ENCODE measurements at places on chromosomes 7 and 10.

- DNase-seq, result peak; percentile 66
These were observed 96.7 kb upstream of the EFCAB10 start for GRCh38 chr7:105677817-105678573.

- no peak for DNase-seq
These were observed 70.1 kb upstream of the FAM204A start for GRCh38 chr10:118412132-118412760.

DNA sequence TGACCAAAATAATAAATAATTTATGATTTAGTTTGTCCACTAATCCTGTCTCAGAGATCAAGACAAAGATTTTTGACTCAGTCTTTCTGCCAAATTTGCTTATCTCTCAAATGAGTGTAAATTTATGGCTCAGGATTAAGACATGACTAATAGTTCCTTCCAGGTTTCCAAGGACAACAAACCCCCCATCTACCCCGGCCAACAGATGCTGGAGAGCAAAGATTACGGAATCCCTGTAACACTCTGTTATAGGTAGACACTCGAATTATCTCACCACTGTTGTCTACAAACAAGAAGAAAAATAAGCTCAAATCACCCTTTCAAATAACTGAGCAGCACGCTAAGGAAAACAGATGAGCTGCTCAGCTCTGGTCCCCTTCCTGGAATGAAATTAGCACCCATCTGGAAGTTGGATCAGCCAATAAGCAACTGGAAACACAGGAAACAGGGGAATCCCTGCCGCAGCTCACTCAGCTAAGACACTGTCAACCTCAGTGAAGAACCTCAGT is 56.8 kb upstream of the SVIL start:
- DNase-seq, result no peak

GRCh38 chr7:95102662-95103061 is 195.3 kb downstream of the PPP1R9A start:
- no peak for DNase-seq

DNA sequence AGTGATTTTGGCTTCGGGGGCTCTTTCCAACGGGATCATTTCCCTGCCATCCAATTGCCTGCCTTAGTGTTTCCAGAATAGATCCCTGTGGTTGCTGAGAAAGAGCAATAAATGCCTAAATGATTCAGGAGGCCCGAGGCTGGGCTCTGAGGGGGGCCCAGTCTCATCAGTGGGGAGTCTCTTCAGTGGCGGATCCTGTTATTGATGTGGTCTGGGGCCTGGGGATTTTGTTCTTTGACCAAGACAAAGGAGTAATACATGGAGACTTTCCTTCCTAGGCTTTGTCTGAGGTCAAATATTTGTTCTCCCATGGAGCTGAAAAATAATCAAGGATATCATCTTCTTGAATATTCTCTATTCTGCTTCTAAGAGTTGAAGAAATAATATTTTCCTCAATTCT is 40.8 kb downstream of the TAS2R41 start:
- no peak for DNase-seq

DNA sequence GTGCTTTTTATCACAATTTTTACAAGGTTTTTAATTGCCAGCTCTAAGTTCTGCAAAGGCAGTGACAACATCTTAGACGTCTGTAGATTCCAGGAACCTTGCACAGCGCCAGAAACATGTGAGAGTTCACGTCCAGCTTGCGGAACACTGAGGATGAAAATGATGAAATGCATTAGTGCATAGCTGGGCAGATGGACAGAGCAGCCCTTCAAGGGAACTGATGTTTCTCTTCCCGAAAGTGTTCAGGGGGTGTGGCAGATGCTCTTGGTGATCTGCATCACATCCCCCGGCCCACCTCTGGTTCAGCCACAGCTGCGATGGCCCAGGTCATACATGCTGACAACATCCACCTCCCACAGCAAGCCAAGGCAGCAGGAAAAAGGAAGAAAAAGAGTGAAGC is 40.9 kb downstream of the ITIH5 start:
- DNase-seq, result no peak

- DNase-seq, result no peak
These were observed 133.0 kb upstream of the TNS3 start for GRCh38 chr7:47714669-47715607.

GRCh38 chr7:118626739-118627138 is 402.2 kb downstream of the ANKRD7 start:
- DNase-seq, result no peak

DNA sequence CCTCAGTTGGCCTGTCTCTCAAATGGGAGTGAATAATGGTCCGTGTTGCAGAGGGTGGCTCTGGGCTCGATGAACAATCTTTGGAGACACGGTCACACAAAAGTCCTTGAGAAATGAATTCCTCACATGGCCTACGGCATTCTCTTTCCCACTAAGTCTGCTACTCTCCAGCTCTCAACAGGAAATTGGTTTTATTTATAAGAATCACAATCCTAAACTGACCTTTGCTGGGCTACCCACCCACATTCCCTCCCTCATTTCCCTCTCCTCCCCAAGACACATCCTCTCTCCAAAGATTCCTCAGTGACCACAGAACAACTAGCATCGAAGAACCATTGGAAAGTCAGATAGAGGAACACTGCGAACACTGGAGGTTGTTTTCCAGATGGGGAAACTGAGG is 4.7 kb downstream of the AFAP1L2 start:
- no peak for DNase-seq

DNA sequence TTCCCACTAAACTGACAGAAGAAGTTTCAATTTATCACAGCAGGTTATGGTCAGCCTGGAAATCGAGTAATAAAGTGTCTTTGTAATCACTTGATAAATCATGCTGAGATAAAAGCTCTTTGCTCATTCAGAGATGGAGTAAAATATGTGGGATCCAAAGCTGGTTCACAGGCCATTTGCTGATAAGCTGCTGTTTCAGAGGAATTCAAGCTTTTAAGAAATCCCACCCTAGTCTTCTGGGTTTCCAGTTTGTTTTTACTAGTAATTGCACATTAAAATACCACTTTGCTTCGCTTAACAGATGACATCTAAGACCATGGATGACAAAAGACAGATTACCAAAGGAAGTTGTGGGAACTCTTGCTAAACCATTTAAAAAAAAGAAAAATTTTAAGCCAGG is 37.4 kb upstream of the CDK6 start:
- no peak for DNase-seq

DNA sequence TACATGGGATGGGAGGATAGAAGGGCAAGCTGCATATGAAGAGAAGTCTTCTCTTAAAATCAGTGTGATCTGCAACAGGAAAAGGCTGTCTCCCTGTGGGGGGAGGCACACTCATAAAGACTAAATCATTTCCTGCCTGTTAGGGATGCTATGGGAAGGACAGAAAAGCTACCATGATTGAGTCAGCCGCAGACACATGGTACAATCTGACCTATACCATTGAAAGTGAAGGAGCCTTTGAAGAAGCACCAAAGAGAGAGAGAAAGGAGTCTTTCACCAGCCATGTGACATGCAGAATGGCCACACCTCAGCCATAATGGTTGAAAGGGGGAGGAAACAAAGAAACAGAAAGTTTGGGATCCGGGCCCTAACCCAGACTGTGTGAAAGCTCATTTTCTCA is 29.1 kb downstream of the NUDCD3 start:
- DNase-seq, result no peak

- DNase-seq, result no peak
These were observed 714.9 kb downstream of the KCNMA1 start for GRCh38 chr10:76922666-76923065.

DNA sequence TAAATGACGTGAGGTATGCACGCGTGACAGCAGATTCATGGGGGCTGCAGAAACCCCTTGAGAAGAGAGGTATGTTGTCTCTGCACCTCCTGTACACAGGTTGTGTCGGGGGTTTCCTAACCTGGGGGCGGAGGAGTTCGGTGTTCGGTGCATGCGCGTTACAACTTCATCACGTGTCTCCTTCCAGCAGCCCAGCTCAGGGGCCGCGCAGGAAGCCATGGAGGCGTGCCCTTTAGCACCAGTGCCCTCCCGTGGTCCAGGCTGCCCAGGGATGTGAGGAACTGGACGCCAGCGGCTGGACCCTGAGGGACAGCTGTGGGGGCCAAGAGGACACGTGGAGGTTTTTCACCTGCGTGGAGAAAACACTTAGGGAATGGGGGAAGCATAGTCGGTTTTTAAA is 186.4 kb downstream of the EBF3 start:
- DNase-seq, result no peak

DNA sequence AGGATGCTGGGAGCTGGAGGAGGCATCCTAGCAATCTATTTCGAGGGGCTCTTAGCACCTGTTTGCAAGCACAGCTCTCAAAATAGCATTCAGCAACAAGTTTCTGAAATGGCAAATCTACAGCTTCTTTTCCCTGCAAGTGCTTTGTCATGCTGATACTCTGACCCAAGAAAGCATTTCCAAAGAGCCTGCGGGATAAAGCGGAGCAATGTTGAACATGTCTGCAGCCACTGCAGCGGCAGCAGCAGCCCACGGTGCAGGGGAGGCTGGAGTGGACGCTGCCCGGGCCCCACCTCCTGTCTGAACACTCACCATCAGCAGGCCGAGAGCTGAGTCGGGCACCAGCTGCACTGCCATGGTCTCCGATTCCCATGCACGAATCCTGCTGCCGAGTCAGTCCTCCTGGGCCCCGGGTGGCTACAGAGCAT is 964 bp downstream of the FRMD4A start:
- DNase-seq, result no peak

- DNase-seq, result no peak
These were observed 872 bp upstream of the HMX2 start for GRCh38 chr10:123146894-123147634.

GRCh38 chr10:108052981-108053380 is 888.5 kb upstream of the SORCS1 start:
- DNase-seq, result no peak

DNA sequence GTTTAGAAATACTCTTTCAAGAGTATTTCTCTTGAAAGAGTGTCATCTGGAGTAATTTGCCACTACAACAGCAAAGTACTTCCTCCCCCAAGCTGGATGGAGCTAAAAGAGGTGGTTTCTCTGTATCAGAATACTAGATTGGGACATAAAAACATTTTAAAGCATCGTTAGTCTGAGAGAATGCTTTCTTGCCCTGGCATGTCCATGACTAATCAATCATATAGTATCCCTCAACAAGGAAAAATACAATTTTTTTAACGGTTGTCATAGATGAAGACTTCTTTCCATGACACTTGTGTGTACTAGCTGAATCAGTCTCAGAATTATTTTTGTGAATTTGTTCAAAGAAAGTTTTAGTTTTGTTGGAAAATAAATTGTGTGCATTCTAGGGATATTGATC is 237.9 kb downstream of the NEBL start:
- DNase-seq, result no peak

DNA sequence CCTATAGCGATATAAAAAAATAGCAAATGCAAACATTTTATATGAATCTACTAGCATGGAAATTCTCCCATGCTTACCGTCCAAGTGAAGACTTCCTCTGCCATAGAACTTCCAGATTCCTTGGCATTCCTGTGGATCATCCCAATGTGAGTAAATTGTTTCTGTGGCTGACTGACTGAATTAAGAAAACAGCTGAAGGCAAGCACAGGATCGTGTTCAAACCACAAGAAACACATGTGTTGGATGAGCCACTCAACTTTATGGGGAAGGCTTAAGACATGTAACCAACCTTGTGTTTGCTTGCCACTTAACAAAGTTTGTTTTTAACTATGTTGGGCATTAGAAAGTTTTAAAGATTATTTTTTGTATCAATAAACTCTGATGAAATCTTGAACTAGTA is 2.6 kb upstream of the MYPN start:
- no peak for DNase-seq

DNA sequence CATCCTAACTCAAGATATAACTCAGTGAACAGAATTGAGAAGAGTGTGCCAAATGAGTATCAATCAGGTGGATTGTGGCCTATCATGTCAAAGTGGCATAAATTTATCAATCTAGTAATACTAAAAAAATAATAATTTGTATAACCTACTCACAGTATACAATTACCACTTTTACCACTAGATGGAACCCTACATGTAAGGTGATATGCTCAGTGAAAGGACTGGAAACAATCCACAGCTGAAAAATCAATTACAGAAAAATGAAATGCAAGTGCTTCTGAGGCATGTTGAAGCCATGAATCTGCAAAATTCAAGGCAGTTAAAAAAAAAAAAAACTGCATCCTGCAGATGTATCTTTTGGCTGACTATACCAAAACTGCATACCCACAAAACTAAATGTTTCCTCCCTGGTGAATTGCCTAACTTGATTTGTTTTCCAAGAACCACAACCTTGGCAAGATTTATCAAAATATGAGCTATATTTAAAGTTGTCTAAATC is 13.9 kb downstream of the ARHGAP19 start:
- no peak for DNase-seq

DNA sequence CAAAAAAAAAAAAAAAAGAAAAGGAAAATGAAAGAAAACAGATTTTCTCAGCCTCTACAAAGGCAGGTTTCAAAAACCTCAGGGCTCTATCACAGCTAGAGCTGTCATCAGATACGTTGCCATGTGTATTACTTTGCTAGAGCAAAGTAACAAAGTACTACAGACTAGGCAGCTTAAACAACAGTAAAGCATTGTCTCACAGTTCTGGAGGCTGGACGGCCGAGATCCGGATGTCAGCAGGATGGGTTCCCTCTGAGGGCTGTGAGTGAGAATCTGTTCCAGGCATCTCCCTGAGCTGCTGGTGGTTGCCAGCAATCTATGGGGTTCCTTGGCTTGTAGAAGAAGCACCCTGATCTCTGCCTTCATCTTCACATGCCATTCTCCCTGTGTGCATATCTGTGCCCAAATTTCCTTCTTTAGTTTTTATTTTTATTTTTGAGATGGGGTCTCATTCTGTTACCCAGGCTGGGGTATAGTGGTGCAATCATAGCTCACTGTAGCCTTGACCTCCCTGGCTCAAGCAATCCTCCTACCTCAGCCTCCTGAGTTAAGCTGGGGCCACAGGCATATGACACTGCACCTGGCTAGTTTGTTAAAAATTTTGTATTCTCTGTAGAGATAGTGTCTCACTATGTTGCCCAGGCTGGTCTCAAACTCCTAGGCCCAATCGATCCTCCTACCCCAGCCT is 48.9 kb upstream of the KDM7A start:
- no peak for DNase-seq

DNA sequence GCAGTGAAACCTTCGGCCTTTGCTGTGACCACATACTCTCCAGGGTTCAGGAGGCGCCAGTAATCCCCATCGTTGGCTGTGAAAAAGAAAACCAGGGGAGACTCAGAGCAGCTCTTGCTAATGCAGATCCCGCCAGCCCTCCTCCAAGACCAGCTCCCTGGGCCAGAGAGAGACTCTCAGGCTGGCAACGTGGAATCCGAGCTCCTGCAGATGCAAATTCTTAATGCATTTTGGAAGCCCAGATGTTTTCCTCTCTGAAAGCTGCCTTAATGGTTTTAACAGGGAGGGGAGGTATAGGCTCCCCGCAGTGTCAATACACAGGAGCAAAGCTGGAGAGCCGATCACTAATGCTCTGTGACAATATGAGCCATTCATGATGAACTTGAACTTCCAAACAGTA is 80.8 kb downstream of the GPR26 start:
- no peak for DNase-seq

- no peak for DNase-seq
These were observed 47.7 kb upstream of the ZNF92 start for GRCh38 chr7:65325793-65326432.

Data from aorta (tissue), 5 donors.